ENCODE measurements at places on chromosomes 3 and 15.

DNA sequence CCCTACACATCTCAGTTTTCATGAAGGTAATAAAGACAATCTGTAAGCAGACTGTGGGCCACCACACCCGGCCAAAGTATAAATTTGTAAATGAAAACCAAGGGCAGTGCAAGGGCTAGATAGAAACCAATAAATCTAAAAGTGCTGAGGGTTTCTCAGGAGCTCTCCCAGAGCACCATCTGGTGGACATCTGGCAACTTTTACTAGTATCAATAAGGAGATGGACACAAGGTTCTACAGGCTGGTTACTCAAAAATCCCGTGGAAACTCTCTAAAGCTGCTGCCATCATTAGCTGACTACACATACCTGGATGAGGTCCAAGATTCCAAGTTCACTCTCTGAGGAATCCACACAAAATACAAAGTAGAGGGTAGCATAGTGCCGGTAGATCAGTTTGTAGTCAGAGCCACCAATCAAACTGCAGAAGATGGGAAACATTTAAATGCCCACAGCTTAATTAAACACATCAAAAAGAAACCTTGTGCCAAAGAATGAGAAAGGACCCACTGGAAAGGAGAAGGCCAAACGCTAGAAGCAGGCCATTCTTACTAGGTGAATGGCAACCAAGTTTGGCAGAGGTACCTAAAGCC lies 5.5 kb downstream of the AP3S2 start:
- H3K27me3 ChIP-seq: no peaks in the 10 kb centered on the region
- H3K4me1 ChIP-seq: peaks cover 19% of the 10 kb centered on the region
- DNase-seq: no peak
- H3K27ac ChIP-seq: no peak overlapping the region

DNA sequence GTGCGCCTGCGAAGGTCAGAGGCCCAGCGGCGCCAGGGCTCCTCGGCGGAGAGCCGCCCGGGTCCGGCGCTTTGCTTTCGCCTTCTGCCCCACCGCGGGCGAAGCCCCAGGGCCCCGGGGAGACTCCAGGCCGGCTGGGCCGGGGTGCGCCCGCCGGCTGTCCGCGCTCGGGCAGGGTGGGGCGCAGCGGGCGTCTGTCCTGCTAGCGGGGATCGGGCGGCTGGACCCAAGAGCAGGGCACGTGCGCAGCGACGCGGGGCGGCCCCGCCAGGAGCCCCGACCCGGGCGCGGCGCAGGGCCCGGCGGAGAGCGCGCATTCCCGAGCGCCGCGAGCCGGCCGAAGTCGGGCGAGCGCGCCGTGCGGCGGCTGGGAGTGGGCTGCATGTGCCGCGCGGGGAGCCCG lies 569 bp upstream of the ALDH1A3 start:
- peaks cover 6% of the 10 kb centered on the region for H3K4me1 ChIP-seq
- no peak for DNase-seq
- H3K27me3 ChIP-seq: peaks cover 44% of the 10 kb centered on the region
- no peak overlapping the region for H3K4me3 ChIP-seq
- no peaks in the 10 kb centered on the region for H3K36me3 ChIP-seq

DNA sequence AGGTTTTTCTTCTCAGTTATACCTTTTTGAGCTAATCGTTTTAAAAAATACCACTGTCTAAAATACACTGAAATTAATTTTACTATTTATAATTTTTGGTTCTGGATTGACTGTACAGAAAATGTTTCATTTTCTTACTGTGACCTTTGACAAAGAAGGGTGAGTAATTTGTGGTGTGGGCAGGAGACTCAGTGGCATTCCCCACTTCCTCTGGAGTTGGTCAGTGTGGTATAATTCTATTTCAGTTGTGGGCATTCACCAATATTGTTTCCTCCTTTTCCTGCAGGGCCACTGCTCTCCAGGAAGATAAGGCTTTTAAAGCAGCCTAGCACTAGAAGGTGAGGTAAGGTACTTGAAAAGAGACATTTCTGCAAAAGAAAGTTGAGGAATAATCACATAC lies 6.5 kb downstream of the DAG1 start:
- peaks cover 13% of the 10 kb centered on the region for H3K36me3 ChIP-seq
- H3K27me3 ChIP-seq: no peaks in the 10 kb centered on the region
- H3K4me1 ChIP-seq: peaks cover 20% of the 10 kb centered on the region
- peak; percentile 33 for DNase-seq
- H3K4me3 ChIP-seq: no peak overlapping the region

GRCh38 chr15:42373274-42373673 lies 14.0 kb downstream of the CAPN3 start:
- no peak overlapping the region for H3K27ac ChIP-seq
- no peaks in the 10 kb centered on the region for H3K27me3 ChIP-seq
- no peak for DNase-seq
- no peak overlapping the region for H3K4me3 ChIP-seq
- H3K4me1 ChIP-seq: no peaks in the 10 kb centered on the region
- no peaks in the 10 kb centered on the region for H3K36me3 ChIP-seq

DNA sequence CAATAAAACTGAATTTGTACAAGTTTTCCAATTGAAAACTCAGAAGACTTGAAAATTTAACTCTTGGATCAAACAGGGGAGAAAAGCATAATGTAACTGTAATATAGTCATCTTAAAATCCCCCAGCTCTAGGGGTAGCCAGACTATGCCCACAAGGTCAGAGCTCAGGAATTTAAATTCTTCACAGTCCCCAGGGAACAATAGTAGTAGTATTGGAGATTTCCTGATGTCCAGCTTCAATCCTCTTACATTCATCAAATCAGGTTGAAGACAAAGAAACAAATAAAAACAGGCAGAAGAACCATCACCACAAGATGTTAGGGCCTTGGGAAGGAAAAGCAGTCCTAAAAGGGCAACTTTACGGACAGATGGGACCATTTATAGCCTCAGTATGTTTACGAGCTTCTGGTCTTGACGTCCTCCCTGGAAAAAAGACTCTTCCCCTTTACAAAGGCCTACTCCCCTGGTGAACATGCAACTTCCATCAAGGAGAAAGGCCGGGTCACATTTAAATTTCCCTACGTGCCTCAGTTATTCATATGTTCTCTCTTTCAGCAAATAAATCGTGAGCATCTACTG lies 96.8 kb downstream of the PLCH1 start:
- DNase-seq: no peak
- H3K4me1 ChIP-seq: no peaks in the 10 kb centered on the region
- no peak overlapping the region for H3K4me3 ChIP-seq
- no peaks in the 10 kb centered on the region for H3K27me3 ChIP-seq
- H3K27ac ChIP-seq: no peak overlapping the region
- H3K36me3 ChIP-seq: no peaks in the 10 kb centered on the region

- no peaks in the 10 kb centered on the region for H3K36me3 ChIP-seq
- no peak for DNase-seq
- H3K4me1 ChIP-seq: peaks cover 3% of the 10 kb centered on the region
- no peaks in the 10 kb centered on the region for H3K27me3 ChIP-seq
- no peak overlapping the region for H3K27ac ChIP-seq
Measured at GRCh38 chr3:150733936-150734794, 28.8 kb downstream of the SIAH2 start.

- H3K4me1 ChIP-seq: no peaks in the 10 kb centered on the region
- no peak overlapping the region for H3K4me3 ChIP-seq
- H3K27ac ChIP-seq: no peak overlapping the region
- H3K36me3 ChIP-seq: no peaks in the 10 kb centered on the region
Measured at GRCh38 chr3:18012436-18012835, 270.0 kb upstream of the TBC1D5 start.

- no peaks in the 10 kb centered on the region for H3K27me3 ChIP-seq
- H3K4me3 ChIP-seq: no peak overlapping the region
- H3K4me1 ChIP-seq: peaks cover 13% of the 10 kb centered on the region
- DNase-seq: no peak
- peaks cover 21% of the 10 kb centered on the region for H3K36me3 ChIP-seq
- no peak overlapping the region for H3K27ac ChIP-seq
Measured at GRCh38 chr15:41955807-41956525, 16.4 kb downstream of the EHD4 start.

DNA sequence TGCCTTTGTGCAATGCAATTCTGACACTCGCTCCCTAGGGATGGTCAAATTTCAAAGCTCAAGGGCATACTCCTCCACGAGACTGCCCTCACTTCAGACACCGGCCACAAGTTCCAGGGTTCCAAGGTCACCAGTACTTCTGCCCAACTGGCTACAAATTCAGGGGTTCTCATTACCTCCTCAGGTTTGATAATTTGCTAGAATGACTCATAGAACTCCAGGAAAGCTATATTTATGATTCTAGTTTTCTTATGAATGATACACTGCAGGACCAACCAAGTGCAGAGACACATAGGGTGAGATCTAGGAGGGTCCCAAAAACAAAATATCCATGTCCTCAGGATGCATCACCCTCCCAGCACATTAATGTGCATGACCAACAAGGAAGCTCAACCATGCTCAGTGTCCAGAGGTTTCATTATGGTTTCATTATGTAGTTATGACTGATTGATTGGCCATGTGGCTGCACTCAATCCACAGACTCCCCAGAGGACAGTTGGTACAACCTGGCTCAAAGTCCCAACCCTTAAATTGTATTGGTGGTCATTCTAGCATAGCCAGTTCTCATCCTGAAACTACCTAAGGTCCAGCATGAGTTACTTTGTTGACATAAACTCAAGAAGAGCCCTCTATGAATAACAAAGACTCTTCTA lies 170.4 kb upstream of the LRRN1 start:
- H3K27ac ChIP-seq: no peak overlapping the region
- no peaks in the 10 kb centered on the region for H3K27me3 ChIP-seq
- no peaks in the 10 kb centered on the region for H3K4me1 ChIP-seq
- H3K4me3 ChIP-seq: no peak overlapping the region

GRCh38 chr3:25725810-25726209 lies 57.4 kb downstream of the NGLY1 start:
- no peaks in the 10 kb centered on the region for H3K4me1 ChIP-seq
- H3K4me3 ChIP-seq: no peak overlapping the region
- no peaks in the 10 kb centered on the region for H3K27me3 ChIP-seq
- DNase-seq: no peak

GRCh38 chr15:79858469-79858868 lies 38.3 kb downstream of the MTHFS start:
- no peaks in the 10 kb centered on the region for H3K4me1 ChIP-seq
- H3K4me3 ChIP-seq: no peak overlapping the region
- H3K27ac ChIP-seq: no peak overlapping the region
- peaks cover 9% of the 10 kb centered on the region for H3K36me3 ChIP-seq
- no peak for DNase-seq
- no peaks in the 10 kb centered on the region for H3K27me3 ChIP-seq

- no peak for DNase-seq
- no peaks in the 10 kb centered on the region for H3K36me3 ChIP-seq
- no peak overlapping the region for H3K4me3 ChIP-seq
- H3K27ac ChIP-seq: no peak overlapping the region
- no peaks in the 10 kb centered on the region for H3K4me1 ChIP-seq
- H3K27me3 ChIP-seq: no peaks in the 10 kb centered on the region
Measured at GRCh38 chr15:25989327-25989726, 126.2 kb upstream of the ATP10A start.

GRCh38 chr15:73258271-73259108 lies 110.3 kb downstream of the HCN4 start:
- no peaks in the 10 kb centered on the region for H3K4me1 ChIP-seq
- no peak overlapping the region for H3K27ac ChIP-seq
- no peak for DNase-seq

- no peaks in the 10 kb centered on the region for H3K36me3 ChIP-seq
- no peaks in the 10 kb centered on the region for H3K27me3 ChIP-seq
- DNase-seq: peak; percentile 17
- H3K4me3 ChIP-seq: no peak overlapping the region
- peaks cover 71% of the 10 kb centered on the region for H3K4me1 ChIP-seq
- H3K27ac ChIP-seq: no peak overlapping the region
Measured at GRCh38 chr15:63896336-63897115, 62.8 kb upstream of the HERC1 start.

- no peaks in the 10 kb centered on the region for H3K27me3 ChIP-seq
- H3K36me3 ChIP-seq: no peaks in the 10 kb centered on the region
Measured at GRCh38 chr3:29033511-29033910, 247.4 kb upstream of the RBMS3 start.

DNA sequence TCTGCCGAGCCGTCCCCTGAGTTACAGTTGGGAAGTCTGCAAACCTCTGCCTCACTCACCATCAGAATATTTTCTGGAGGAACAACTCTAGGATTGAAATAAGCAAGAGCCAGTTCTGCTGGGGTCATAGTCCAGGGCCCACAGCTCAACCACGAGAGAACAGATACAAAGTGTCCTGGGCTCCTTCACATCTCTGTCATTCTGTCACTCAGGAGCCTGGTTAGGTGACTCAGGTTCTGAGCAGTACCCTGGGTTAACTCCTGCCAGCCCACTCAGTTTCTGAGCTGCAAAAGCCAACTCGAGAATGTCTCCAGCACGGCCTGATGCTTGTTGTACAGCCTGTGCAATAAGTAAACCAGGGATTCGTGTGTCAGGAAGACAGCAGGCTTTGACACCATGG lies 155.7 kb downstream of the SLCO3A1 start:
- DNase-seq: no peak
- no peaks in the 10 kb centered on the region for H3K36me3 ChIP-seq
- H3K27ac ChIP-seq: no peak overlapping the region
- no peak overlapping the region for H3K4me3 ChIP-seq
- no peaks in the 10 kb centered on the region for H3K27me3 ChIP-seq

DNA sequence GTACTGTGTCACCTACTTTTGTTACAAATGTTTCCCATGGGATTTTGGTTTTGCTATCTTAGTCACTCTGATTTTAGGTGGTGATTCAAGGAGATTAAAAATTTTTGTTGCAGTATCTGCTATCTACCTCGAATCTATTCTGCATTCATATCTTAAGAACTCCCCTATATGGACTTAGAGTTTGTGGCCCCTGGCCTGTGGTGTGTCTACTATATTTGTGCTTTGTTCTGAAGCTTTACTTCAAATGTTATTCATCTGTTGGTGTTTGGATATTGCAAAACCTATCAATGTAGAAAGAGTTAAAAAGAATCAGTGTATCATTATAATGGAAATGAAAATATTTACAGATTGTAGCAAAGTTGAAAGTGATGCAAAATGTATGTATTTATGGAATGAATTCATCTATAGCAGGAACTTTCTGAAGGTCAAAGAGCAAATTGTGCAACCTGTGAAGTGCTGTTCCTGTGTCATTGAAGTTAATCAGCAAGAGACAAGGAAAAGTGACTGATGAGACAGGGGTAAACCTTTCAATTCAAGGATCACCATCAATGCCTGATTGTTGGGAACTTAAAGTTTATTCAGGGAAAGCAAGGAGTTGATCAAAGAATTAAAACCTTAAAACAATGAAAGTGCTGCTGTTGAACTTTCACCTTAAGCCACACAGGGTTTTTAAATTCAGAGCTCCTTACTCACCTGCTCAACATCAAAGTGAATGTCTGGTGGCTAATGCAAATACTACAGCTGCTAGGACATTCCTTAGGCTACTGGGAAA lies 71.0 kb downstream of the SLMAP start:
- H3K27ac ChIP-seq: no peak overlapping the region
- H3K4me3 ChIP-seq: no peak overlapping the region
- H3K27me3 ChIP-seq: no peaks in the 10 kb centered on the region

Data from CD4-positive, alpha-beta T cell (primary cell).